SW 1271 (cell line): ENCODE measurements at places on chromosomes 7 and 10.

DNA sequence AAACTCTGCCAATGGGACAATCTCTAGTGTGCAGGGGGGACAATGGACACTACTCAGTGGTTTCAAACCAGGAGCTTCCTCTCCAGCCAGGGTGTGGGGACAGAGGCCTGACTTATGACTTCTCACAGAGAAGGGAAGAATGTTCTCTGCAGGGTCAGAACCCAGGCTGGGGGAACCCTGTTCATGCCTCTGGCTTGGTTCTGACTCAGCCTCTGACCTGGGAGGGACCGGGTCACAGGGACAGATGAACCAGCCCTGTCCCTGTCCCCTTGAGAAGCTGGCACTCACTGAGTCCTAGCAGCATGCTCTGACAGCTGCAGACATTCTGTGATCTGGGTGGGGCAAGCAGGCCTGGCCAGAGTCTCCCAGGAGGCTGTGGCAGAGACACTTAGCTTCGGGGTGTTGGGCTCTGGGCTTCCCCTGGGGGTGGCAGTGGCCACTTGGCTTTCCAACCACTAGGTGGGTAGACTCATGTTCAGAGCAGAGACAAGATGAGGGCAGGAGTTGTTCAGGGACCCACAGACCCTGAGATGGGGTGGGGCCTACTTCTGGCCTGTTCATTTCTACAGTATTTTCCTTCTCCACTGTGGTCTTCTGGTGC, 13.6 kb downstream of the TSPAN15 start:
- DNase-seq, result no peak

DNA sequence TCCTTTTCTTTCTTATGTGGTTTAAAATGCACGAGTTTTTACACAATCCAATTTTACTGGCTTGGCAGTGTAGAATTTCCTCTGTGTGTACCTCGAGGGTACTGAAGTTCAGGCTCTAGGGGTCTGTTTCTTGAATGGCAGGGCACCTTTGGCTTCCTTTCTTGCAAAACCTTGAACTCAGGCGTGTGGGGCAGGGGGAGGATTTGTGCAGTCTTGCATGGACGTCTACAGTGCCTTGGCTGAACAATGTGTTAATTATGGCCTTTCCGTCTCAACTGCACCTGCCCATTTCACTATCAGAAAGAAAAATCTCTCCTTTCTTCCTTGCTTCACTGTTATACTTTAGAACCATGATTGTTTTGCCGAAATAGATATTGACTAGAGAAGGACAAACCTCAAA, 570.9 kb downstream of the INHBA start:
- no peak for DNase-seq

DNA sequence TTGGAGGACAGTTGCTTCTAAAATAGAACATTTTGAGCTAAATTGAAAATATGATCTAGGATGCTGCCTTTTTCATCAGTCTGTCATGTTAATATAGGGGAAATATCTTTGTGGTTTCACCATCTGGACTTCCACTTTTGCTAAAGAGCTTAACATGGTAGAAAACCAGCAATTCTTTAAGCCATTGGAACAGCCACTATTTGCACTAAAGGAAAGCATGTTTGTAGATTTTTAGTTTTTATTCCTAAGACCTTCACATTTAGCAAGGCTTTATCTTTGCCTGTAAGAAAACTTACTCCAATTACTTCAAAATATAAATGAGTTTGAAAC, 291.0 kb downstream of the RNLS start:
- no peak for DNase-seq

DNA sequence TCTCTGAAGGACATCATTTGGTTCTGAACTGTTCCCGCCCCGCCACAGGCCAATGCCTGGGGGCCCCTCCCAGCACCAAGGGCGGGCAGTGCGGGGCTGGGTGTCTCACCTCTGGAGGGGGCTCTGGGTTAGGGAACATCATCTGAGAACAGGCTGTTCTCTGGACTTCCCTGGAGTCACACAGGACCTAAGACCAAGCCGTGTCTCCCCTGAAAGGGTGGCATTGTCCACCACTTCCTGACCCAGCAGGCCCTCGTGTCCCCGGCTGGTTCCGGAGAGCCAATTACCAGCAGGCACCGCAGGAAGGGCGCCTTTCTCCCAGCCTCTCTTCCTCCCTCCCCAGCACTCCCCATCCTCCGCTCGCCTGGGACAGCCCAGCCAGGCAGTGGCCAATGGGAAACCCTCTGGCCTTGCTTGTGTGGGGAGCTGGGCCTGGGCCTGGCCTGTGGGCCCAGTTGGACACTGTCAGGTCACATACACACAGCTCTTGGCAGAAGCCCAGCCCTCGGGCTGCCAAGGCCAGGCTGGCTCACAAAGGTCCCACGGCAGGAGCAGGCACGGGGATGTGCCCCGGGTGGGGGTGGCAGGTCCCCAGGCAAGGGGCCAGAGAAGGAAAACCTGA, 119.5 kb downstream of the SPDYE5 start:
- DNase-seq, result no peak

DNA sequence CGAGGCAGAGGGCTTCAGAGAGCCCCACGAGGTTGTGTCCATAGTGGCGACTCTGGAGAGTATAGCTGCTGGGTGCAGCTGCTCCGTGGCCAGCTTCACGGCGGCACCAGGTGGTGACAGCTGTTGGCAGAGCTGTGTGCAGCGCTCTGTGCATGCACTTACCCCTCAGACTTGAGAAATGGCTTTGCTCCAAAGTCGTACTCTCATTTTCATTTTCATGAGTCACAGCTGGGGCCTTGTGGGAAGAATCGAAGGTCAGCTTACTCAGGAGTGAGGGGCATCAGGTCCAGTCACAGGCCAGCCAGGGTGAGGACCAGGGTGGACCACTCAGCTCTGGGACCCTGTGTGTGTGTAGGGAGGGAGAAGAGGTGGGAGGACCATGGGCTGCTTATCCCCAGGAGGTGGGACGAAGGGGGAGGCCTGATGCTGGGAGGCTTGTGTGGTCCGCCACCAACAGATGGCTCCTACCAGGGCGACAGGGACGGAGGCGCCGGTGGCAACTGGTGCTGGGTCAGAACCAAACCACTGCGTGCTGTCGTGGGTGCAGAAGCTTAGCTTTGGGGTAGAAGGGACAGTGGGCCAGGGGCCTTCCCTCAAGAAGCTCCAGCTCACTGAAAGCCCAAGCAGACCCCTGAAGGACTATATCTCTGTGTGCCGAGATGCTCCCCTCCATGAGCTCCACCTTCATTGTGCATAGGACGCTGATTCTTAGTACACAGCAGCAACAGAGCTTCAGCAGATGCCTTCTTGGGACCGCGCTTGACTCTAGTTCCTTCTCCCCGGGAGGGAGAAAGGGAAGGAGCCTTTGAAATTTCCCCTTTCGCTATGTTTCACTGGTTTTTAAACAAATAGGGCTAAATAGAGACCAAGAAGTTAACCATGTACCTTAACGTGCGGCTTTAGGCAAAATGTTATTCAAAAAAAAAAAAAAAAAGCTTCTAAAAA, 225.0 kb downstream of the CELF2 start:
- DNase-seq, result no peak

DNA sequence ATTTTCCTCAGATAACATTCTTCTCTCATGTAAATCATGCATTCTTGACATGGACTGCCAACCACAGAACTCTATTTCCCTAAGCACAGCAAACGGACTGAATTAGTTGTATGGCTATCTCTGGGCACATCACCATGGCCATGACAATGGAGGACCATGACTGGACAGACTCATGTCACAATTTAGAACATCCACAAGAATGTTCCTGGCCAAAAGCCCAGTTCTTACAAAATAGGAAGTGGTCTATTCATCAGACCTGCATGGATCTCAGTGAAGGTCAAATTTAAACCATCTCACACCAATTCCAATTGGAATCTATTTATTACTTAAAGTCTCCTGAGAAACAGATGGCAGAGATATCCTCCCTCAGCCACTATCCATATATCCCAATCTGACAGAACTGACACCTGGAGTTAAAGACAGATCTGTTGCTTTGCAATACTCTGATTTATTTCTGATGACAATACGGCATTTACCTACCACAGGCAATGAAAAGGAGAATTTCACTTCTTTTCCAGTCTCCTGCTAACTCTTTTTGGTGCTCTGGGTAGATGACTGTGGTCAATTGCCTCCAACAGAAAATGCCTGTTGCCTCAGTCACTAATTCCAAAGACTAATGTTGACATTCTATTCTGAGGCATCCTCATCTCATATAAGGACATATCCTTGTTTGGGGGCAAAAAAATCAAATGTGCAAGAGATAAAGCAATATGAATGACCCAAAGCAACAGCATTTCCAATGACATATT, 254.8 kb downstream of the HTR7 start:
- DNase-seq, result no peak

DNA sequence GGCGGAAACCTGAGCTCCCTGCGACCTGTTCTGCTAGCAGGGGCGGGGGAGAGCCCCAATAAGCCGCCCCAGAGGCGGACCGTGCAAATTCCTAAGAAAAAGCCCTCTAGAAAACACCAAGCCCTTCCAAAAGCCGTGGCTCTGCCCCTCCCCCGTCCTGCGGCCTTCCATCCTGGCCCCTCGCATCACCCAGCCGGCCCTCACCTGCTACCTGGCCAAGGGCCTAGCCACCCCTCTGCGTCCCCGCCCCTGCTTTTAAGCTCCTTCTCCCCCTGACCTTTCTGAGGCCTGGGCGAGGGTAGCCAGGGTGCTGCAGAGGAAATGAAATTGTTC, 24.9 kb downstream of the SKIDA1 start:
- DNase-seq, result no peak

DNA sequence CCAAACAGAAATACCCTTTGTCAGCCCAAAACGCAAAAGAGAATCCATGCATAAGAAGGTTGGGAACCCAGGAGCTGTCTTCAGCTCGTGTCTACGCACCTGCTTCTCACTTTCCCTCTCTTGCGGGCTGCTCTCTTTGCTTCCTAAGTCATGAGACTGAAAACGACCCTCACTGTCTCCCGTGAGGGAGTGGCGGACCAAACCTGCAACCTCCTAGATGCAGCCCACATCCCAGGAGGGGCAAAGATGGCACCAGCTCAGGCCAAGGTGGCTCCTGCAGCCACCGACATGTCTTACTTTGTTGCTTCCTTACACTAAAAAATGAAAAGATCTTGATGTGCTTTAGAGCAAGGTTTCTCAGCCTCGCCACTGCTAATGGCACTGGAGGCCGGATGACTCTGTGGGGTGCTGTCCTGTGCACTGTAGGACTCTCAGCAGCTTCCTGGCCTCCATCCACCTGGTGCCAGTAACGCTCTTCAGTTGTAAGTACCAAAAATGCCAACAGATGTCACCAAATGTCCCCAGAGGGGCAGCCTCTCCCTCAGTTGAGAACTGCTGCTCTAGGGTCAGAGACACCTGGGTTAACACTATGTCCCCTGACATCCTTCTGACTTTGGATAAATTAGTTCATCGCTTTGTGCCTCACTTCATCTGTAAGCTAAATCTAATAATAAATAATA, 179.8 kb upstream of the PFKP start:
- no peak for DNase-seq

- no peak for DNase-seq
Observed at GRCh38 chr7:2619116-2619515, 12.7 kb upstream of the TTYH3 start.

DNA sequence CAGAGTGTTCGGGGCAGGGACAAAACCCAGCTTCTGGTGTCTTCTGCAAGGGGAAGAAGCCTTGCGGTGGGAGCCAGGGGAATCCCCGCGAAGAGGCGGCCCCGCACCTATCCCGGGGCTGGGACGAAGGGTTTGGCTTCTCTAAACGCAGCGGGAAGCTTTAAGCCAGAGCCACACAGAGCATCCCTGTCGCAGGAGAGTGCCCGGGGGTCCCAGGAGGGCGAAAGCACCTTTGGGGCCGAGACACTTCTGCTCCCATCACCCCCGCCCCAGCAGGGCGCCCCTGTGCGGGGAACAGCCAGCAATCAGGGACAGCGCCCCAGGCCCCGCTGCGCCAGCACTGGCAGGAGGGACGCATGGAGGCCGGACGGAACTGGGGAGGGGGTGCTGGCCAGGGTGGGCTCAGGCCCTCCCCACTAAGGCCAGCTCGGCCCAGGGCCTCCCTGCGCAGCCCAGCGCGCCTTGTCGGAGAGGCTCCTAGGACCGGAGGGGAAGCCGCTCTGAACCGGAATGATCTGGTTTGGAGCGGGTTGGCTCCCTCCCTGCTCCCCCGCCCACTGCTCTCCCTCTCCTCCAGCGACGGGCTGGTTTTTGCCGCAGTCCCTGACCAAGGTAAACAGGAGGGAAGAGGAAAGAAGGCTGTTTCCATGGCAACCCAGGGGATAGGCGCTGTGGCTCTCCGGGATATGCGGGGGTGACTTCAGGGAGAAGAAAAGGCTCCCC, 63.9 kb downstream of the TMEM209 start:
- DNase-seq, result no peak

DNA sequence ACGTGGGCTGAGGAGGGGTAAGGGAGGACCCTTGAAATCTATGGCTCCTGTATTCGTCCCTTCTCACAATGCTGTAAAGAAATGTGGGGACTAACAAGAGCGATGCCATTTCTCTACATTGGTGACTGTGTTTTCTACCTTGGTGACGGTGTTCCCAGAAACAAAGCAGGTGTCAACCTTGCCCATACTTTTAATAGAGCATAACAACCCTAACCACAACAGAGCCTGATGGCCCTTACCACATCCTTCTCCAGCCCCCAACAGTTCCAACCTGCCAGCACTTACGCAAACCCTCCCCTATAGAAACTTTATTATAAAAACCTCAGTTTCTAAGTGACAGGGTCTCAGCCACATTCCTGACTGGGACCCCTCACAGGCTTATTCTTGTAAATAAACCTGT, 28.2 kb upstream of the ADCYAP1R1 start:
- DNase-seq, result no peak

DNA sequence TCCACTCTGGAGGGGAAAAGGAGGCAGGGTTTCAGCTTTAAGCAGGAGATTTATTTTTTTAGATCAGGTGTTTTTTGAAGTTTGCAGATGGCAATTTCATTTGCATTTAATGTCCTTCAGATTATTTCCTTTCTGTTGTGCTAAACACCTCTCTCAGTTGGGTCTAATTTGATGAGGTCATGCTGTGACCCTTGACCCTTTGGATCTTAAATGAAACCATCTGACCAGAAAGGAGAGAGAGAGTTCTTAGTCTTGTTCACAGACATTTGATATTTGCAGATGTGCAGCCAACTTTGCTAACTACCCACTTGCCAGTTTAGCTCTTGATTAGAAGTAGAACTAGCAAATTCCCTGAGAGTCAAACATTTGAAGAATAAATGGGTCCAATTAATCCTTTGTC, 101.5 kb upstream of the RAB11FIP2 start:
- DNase-seq, result no peak

GRCh38 chr10:120578890-120579289, 121.9 kb downstream of the PLPP4 start:
- no peak for DNase-seq

- DNase-seq, result peak; percentile 86
Observed at GRCh38 chr7:94620703-94621118, 35.2 kb downstream of the SGCE start.

DNA sequence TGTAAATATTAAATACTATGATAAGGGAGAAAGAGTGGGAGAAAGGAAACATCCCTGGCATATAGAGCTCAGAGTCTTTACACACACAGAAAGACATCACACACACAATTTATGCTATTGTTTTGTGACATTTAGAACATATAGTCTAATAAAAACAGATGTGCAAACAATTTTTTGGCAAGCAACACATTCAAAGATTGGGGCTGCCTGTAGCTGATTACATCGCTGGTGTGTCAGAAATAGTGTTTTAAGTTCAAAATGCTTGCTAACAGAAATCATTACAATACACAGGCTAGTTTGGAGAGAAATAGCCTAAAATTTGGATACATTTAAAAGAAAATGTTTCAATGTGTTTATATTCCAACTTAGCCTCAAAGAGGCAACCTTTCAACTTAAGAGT, 256.7 kb upstream of the NPVF start:
- no peak for DNase-seq
